Kidney epithelial cell (primary cell): ENCODE measurements at places on chromosomes 12 and 14. TPM values are rescaled to one million over a fixed set of nuclear protein-coding genes. Genes with fewer than 3 reads are reported as not detected.

- DNase-seq = no peak
These were observed 12.5 kb upstream of the AVPR1A start for GRCh38 chr12:63163541-63163940.

DNA sequence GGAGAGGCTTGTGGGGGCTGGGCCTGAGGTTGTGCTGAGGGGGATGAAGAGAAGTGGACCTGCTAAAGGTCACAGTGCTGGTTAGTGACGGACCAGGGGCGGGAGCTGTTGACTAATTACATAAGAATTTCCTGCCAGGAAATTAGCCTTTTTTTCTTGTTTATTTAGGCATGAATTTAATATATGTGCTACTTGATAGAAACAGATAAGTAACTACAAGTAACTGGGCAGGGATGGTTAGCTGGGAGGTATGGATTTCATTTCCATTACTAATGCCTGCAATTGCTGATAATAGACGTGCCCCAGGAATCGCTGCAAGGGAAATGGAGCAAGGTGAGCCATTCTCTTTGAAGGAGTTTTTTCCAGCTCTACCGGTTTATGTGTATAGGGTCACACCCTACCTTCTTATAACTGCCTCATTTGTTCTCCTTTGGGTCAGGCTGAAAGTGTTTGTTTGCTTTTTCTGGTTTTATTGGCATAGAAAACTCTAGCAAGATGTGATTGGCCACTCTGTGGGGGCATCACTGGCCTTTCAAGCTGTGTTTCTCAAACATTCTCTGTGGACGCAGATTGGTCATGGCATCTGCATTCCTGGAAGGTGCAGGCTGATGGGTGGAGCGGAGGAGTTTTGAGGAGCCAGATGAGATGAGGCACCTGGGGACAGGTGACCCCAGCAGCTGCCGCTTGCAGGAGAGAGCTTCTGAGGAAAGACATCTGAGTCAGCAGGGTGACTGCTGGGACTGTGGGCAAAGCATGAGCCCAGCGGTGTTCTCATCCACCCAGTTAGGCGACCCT, 19.0 kb upstream of the GPRC5A start:
- peak; percentile 69 for DNase-seq

- DNase-seq = peak; percentile 39
These were observed 128.6 kb downstream of the CRADD start for GRCh38 chr12:93805736-93806141.

DNA sequence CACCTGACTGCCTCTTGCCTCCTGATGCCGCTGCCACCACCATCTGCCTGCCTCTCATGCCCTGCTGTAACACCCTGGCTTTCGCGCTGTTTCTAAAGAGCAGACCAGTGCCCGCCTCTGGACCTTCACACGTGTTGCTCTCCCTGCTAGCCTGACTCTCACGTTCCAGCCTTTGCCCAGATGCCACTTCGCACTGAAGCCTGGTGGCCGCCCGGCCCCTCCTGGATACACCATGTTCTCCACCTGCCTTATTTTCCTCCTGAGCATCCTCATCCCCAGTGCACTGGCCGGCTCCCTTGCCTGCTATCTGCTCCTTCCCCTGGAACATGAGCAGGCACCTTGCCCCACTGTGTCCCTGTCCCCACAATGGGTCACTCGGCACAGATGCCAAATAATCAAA, 146.5 kb downstream of the PIWIL1 start:
- DNase-seq = no peak

Gene RPS6KL1
- 20.0 and 20.7 TPM in 2 replicates for total RNA-seq
